Regular cardiac myocyte (primary cell): ENCODE measurements at places on chromosomes 1 and 21. TPM values are rescaled to one million over a fixed set of nuclear protein-coding genes. Genes with fewer than 3 reads are reported as not detected.

CELF3 gene
- total RNA-seq: not detected in 2 replicates

MYOG gene
- not detected in 2 replicates for total RNA-seq

SIK1 gene
- total RNA-seq: 0.58 and 6.5 TPM in 2 replicates

ALX3 gene
- not detected in 2 replicates for total RNA-seq

KRTAP19-3 gene
- total RNA-seq: not detected in 2 replicates

LRRC8B gene
- 2.5 and 3.9 TPM in 2 replicates for total RNA-seq

LCE2D gene
- total RNA-seq: not detected in 2 replicates

ASCL5 gene
- total RNA-seq: under 0.01 TPM in 1 of 2 replicates, not detected in the other

GUCA2B gene
- total RNA-seq: not detected in 2 replicates

CFAP74 gene
- total RNA-seq: not detected in 2 replicates

RHBDL2 gene
- total RNA-seq: 1.2 and 1.4 TPM in 2 replicates

TSSK3 gene
- total RNA-seq: 0.56 TPM in 1 of 2 replicates, not detected in the other

NBPF11 gene
- total RNA-seq: 2.5 and 3.9 TPM in 2 replicates

RGS13 gene
- total RNA-seq: not detected in 2 replicates

HMCN1 gene
- total RNA-seq: 22.6 and 84.0 TPM in 2 replicates

HOOK1 gene
- under 0.01 TPM in 2 replicates for total RNA-seq

CFAP141 gene
- not detected in 2 replicates for total RNA-seq

HSPA6 gene
- total RNA-seq: 0.96 and 2.3 TPM in 2 replicates

CCDC30 gene
- total RNA-seq: 0.96 and 1.4 TPM in 2 replicates

QSOX1 gene
- 252 and 397 TPM in 2 replicates for total RNA-seq

SLC9C2 gene
- total RNA-seq: 0.28 TPM in 1 of 2 replicates, not detected in the other

CDC20 gene
- total RNA-seq: 6.8 and 161 TPM in 2 replicates

TMEM82 gene
- total RNA-seq: not detected in 2 replicates

PTGER3 gene
- 0.77 and 1.1 TPM in 2 replicates for total RNA-seq

S100A7 gene
- total RNA-seq: not detected in 2 replicates

A3GALT2 gene
- 0.28 TPM in 1 of 2 replicates, not detected in the other for total RNA-seq

KRTAP21-2 gene
- total RNA-seq: not detected in 2 replicates

PLPPR5 gene
- under 0.01 TPM in 1 of 2 replicates, not detected in the other for total RNA-seq

ARHGAP29 gene
- 60.3 and 96.6 TPM in 2 replicates for total RNA-seq

S100A14 gene
- 0.19 TPM in 1 of 2 replicates, not detected in the other for total RNA-seq

CENPF gene
- total RNA-seq: 10.1 and 64.8 TPM in 2 replicates

OR2G6 gene
- not detected in 2 replicates for total RNA-seq

DISP3 gene
- total RNA-seq: under 0.01 TPM in 1 of 2 replicates, not detected in the other

GPR157 gene
- total RNA-seq: 5.2 and 5.4 TPM in 2 replicates

NPL gene
- 2.0 and 2.1 TPM in 2 replicates for total RNA-seq

NTNG1 gene
- 0.85 and 1.3 TPM in 2 replicates for total RNA-seq

GJA8 gene
- not detected in 2 replicates for total RNA-seq

DMBX1 gene
- total RNA-seq: not detected in 2 replicates

MIXL1 gene
- total RNA-seq: not detected in 2 replicates

ADGRB2 gene
- 2.1 and 8.2 TPM in 2 replicates for total RNA-seq

GPATCH2 gene
- total RNA-seq: 17.3 and 19.4 TPM in 2 replicates

OR2L3 gene
- total RNA-seq: not detected in 2 replicates

SH2D5 gene
- total RNA-seq: 4.0 and 10.7 TPM in 2 replicates

RGS4 gene
- 919 and 1,715 TPM in 2 replicates for total RNA-seq

TCHHL1 gene
- total RNA-seq: not detected in 2 replicates

CNTN2 gene
- under 0.01 TPM in 2 replicates for total RNA-seq

SPATA45 gene
- total RNA-seq: 1.1 TPM in 1 of 2 replicates, not detected in the other

DNAJC11 gene
- total RNA-seq: 35.5 and 42.6 TPM in 2 replicates

C21orf91 gene
- total RNA-seq: 3.9 and 6.5 TPM in 2 replicates

GPR89B gene
- total RNA-seq: 18.8 and 20.9 TPM in 2 replicates
